ENCODE measurements at places on chromosomes 11 and 22.

DNA sequence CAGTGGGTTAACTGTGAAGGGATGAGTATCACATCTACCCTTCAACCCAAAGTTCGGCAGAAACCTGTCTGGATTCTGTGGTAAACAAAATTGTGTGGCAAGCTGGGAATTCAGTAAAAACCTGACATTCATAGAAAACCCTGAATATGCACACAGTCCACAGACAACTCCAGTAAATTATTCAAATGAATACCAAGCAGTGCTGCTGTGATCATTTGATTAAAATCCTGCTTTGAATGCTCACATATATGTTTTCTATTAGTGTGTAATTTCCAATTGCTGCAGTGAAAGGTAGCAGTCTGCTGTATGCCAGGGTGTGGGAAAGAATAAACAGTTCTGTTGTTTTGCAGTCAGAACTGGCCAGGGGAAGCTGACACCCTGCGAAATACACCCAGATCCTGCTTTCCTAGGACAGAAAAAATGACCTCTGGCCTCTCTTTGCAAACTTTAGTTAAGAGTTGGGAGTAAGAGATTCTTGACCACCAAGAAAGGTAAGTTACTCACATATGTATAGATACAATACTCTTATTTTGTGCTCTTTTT is 217.8 kb downstream of the FAM76B start:
- no peak for DNase-seq

GRCh38 chr22:31179345-31179744 is 19.4 kb downstream of the RNF185 start:
- DNase-seq = no peak

GRCh38 chr11:19679952-19680828 is 32.4 kb upstream of the NAV2 start:
- DNase-seq = no peak

DNA sequence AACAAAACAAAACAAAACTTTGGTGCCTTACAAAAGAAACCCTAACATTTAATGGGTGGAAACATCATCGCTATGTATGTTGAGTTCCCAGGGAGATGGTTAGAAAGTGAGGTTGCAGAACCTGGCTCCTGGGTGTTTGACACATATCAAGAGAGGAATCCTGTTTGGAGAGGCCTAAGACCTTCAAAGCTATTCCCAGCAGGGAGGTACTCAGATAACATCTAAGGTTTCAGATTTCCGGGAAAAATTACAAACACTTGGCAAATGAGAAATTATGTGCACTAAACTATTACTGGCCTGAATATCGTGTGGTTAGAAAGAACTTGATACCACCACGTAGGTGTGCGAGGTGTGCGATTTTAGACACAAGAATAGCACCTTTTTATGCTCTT is 18.5 kb downstream of the TRIM5 start:
- DNase-seq = no peak

GRCh38 chr22:19448076-19448607 is 631 bp upstream of the C22orf39 start:
- peak; percentile 53 for DNase-seq

DNA sequence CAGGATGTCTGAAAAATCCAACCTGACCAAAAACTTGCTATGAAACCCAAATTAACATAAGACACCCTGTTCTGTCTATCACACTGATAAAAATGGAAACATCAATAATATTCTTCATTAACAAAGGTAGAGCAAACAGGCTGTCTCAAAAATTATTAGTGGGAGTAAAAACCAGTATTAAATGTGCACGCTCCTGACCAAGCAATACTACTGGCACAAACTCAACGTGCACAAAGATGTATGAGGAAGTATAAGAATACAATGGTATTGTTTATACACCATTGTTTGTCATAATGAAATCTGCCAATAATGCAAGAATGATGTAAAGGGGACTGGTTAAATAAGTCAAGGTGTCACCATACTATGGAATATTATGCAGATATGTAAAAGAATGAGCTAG is 288.5 kb downstream of the MN1 start:
- no peak for DNase-seq

DNA sequence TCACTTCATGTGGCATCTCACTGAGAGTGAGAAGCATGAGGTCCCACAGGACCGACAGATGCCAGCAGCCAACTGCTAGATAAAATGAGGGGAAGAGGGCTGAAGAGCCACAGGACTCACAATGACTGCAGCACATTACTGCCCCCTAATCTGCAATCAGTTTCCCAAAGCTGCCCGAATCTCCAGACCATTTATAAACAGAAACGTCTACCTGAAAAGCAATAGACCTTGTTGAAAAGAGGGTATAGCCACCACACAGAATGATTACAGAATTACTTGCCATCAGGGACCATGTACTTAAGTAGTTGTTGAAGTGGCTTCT is 12.4 kb upstream of the TEF start:
- no peak for DNase-seq

- no peak for DNase-seq
Observed at GRCh38 chr11:1327064-1327460, 17.6 kb upstream of the TOLLIP start.

Measured in GM12891 (cell line).